ENCODE measurements at places on chromosomes 6 and 20.
A peak's percentile ranks its signal among the peaks of the same experiment; 100 is the strongest.

DNA sequence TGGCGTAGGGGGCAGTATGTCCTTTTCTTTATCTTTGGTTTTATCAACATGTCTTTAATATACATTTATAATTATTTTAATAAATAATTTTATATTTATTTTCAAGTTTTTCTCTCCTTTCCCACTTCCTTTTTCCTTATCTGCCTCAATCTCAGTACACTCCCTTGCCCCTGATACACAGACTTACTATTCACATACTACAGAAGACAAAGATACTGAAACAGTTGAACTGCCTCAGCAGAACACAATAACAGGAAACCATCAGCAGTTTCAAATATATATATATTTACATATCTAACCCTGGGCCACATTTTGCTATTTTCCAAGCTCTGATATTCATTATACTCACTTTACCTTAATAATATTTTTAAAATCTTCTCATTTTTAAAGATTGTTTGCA lies 19.8 kb downstream of the IBTK start:
- no peak for DNase-seq

DNA sequence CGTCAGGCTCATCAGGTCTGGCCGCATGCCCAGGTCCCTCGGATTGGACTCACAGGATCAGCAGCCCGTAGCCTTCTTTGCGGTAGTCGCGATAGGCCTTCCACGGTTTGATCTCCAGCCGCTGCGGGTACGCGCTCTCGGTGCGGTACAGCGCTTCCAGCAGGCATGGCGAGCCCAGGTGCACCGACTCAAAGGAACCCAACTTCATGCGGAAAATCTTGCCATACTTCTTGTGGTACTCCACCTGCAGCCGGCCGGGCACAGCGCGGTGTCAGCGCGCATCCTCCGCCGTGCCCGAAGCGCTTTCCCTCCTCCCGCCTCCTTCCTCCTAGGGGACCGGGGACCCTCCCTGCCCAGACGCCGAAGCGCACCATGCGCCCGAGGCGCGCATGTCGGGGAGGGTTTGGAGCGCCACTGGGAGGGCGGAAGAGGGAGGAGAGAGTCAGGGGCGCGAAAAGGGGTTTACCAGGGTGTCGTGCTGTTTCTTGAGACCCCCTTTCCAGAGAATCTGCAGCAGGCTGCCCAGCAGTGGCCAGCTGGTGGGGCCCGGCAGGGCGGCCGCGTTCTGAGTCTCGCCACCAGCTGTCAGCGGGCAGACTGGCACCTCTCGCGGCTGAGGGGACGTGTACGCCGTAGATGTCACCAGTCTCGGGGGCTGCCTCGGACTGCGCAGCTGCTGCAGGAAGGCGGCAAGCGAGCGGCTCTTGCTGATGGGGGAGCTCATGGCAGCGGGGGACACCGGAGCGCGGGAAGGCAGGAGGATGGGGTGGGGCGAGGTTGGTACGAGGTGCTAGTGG lies 732 bp downstream of the CYP24A1 start:
- DNase-seq, result no peak

DNA sequence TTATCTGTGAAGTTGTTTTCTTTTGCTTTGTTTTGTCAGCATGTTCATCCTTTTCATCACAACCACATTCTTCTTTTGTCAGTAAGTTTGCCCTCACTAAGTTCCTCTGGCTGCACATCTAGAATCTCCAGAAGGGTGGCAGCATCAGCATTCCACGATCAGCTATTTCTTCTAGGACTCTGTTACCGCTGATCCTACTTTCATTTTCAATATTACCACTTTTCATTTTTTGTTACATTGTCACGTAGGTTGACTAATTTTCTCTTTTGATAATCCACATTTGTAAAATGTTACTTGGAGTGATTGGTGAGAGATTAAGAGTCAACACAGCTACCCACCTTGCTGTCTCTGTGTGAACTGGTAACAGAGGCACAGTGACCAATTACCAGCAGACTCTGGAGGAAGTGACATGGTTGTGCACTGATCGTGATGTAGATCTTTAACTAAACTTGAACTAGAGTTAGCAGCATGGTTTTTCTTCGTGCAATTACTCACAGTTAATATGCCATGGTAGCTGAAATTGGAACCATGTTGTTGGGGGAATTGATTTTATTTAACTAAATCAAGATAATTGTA lies 307.9 kb upstream of the SLC35B3 start:
- no peak for DNase-seq

DNA sequence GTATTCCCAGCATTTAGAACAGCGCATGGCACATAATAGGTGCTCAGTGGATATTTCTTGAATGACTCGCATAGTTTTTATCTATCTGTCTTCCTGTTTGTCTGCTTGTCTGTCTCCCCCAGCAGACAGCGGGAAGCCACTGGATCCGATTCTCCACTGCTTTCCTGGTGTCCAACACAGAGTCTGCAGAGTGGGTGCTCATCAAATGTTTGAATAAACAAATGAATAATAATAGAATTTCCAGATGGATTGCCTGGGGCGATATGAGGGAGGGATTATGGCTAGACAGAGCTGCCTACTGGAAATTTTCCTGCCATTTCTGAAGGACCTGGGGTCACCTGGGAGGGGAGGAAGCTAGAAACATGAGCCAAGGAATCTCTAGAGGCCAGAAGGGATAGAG lies 18.9 kb downstream of the CDH22 start:
- no peak for DNase-seq

GRCh38 chr20:2845607-2846006 lies 5.1 kb downstream of the VPS16 start:
- no peak for DNase-seq

DNA sequence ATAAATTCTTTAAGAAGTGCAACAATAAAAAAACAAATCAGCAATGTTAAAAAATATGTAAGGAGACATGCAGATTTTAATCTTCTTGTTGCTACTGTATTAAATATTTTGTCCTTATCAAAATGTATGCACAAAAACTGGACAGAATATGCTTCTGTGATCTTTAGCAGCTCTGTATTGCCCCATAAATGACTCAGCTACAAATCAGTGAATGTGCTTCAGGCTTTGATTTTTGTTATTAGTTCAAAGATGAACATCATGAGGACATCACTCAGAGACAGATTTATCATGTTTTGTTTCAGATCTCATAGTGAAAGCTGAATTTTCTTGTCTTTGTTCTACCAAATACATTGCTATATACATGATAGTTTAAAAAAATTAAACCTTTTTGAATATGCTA lies 312.4 kb downstream of the GRIK2 start:
- no peak for DNase-seq

DNA sequence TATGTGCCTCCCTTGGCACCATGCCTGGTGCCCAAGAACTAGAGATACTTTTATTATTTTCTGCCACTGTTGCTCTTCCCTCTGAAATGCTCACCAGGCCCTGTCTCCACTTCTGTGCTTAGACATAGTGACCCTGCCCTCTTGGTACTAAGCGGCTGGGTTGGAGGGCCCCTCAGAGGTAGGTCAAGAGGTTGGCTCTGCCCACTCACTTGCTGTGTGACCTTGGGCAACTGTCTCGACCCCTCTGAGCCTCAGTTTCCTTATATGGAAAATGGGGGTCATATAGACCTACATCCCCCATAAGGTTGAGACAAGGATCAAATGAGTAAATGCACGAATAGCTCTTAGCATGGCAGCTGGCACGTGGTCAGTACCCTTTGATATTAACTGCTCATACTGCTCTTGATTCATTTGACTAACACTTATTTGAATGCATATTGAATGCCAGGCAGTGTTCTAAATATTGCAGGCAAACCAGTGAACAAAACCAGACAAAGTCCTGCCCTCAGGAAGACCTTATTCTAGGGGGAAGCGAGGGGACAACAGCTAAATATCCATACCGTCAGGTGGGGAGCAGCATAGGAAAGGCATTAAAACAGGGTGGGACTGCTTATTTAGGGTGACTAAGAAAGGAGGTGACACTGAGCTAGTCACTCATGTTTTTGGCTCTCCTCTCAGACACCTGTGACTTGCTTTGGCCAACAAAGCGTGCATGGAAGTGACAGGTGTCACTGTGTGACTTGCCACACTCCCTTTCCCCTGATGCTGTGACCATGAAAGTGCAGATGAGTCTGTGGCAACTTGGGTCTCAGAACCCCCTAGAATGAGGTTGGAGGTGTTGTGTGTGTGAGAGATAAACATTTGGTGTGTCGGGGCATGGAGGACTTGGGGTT lies 14.3 kb upstream of the SPO11 start:
- no peak for DNase-seq

DNA sequence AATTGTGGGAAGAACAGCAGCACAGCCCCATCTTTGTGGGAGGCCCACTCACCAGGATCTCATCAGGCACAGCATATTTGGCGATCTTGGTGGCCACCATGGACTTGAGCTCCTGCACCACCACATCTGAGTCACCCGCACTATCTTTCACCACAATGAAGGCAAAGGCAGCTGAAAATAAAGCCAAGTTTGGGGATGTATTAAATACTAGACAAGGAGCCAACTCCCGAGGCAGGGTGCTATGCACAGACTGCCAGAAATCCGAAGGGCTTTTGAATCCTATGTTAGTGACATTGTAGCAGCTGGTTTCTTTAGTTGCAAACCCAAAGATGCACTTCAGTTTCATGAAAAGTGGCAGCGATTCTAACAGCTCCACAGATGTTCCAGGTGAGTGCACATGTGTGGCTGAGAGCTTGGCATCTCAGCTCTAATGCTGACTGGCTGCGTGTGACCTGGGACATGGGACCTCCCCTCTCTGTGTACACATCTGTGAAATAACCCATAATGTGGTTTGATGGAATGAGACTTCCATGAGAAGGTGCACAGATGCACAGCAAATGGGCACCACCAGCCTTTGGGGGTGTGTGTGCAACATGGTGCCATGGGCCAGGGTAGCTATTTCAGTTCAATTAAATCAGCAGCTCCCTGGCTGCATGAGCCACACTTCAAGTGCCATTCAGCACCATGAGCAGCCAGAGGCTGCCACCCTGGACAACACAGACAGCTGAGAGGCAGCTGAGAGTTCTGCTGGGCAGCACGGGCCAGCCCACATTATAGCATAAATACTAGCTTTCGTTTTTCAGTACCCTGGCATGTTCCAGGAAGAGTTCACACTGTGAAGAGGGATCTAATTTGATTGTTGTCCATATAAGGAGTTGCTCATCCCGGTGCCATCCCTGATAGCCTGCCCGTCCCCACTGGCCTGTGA lies 16.9 kb upstream of the APMAP start:
- DNase-seq, result peak; percentile 9

- DNase-seq, result no peak
These were observed 59.0 kb upstream of the PDE10A start for GRCh38 chr6:165722022-165722421.

GRCh38 chr20:44422083-44422482 lies 53.6 kb upstream of the TTPAL start:
- no peak for DNase-seq

DNA sequence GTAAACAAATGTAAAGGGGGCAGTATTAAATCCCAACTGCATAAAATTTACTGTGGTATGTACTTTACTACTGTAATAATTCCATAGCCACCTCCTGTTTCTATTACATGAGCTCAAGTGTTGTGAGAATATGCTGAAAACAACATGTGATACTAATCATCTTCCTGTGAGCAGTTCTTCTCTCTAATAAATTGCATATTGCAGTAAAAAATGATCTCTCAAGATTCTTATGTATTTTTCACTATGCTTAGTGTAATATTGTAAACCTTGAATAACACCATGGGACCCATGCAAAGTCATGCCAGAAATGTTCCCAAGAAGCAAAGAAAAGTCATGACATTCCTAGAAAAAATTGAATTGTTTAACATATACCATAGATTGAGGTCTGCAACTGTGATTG lies 133.0 kb upstream of the ATXN1 start:
- no peak for DNase-seq

DNA sequence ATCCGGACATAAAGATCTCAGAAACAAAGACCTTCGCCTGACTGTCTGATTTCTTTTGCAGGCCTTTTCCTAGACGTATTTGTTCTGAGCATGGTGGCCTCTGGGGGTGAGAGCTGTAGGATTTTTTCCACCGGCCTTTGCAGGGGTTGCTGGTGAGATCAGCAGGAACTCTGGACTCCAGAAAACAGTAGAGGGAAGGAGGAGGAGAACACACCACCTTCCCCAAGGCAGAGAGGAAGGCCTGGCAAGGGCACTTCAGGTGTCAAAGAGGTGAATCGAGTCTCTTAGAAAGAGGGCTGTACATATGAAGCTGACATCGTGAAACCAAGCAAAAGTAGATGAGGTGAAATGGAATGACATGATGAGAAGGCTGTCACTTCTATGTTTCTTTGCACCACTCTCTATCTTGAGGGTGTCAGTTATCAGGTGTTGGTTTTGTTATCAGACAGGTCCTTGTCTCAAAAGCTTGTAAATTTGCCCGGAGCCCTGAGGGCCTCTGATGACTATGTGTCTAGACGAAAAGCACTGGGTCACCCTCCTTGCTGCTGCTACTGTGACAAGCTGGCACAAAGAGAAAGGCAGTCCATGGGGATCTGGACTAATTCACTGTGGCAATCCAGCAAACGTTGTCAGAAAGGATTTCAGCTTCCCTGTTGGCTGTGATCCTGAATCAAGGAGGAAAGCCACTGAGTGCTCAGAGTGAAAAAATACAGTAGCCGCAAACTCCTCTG lies 91.3 kb upstream of the MAP3K7 start:
- DNase-seq, result no peak

GRCh38 chr6:158907931-158908330 lies 88.8 kb upstream of the EZR start:
- no peak for DNase-seq

DNA sequence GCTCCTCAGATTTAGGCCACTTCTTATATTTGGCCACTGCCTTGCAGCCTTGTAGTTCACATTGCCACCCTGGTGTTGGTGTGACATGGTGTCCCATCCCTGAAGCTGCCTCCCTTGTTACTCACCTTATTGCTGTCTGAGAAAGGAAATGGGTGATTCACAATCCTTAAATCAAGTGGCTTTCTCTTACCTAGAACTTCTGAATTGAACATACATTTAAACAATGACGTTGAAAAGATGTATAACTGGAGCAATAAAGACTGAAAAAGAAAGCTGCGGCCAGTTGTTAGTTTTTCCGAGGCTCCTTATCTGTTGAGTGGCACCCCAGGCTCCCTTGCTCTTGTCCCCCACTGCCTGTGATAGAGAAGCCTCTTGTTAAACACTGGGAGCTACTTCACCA lies 28.8 kb upstream of the GNRH2 start:
- no peak for DNase-seq

- no peak for DNase-seq
These were observed 34.7 kb downstream of the KIF25 start for GRCh38 chr6:168032005-168032760.

DNA sequence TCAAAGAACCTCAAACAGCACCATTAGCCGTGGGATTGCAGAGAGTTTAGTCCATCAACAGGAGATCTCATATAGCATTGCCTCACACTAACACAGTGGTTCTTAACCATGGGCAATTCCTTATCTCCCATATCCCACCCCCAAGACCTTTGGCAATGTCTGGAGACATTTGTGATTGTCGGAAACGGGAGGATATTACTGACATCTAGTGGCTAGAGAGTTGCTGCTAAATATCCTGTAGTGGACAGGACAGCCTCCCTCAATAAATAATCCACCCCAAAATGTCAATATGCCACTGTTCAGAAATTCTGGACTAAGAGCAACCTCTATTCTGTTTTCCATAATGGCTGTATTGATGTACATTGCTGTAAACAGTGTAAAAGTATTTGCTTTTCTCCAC lies 210.1 kb upstream of the CCN2 start:
- DNase-seq, result no peak

All from breast epithelium (tissue), 4 donors.